ENCODE measurements at places on chromosomes 7 and 10.

GRCh38 chr10:86111902-86112545 lies 254.6 kb downstream of the GRID1 start:
- DNase-seq, result no peak

DNA sequence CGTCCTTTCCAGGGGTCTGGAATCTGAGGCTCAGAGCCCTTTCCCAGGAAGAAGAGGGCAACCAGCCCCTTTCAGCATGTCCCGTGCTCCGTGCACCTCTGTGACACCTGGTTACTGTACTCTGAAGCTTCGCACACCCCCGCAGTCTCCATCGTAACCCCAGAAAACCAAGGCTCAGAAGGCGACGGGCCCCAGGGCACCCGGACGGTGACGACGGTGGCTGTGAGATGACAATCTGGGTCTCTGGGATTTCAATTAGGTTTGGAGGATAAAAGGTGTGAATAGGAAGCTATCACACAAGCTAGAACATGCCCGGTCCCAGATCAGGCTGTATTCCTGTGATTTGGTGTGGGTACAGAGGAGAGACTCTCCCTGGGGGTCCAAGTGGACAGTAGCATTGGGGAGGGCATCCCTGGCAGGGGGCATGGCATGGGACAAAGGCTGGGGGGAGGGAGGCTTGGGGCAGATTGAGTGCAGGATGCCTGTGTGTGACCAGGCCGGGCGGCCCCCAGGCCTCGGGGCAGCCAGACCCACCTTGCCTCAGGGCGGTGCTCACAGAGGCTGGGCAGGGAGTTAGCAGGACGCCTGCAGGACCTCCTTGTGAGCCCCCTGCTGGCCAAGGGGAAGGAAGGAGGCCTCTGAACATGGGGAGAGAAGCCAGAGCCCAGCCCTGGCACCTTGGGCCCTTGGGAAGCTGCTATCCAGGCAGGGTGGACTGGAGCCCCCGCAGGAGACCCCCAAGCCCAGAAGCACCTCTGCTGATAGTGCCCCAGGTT lies 23.4 kb upstream of the PSMG3 start:
- no peak for DNase-seq

DNA sequence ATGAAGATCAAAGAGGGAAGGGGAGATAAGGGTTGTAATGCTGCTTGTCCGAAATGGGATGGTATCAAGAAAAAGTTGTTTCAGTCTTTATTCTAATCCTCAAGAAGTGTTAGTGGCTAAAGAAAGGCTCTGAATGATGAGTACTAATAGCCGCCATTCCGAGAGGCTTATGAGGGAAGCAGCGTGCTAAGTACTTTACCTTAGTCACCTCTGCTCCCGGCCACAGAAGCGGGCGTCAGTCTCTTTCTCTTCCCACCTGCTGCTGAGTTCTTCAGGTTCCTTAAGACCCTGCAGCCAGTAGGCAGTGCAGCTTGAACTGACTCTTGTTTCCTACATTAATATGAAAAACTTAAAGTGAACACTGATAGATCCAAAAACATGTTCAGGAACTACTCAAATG lies 73.1 kb downstream of the EEPD1 start:
- no peak for DNase-seq

GRCh38 chr7:153838591-153838990 lies 213.6 kb upstream of the DPP6 start:
- DNase-seq, result no peak

GRCh38 chr10:58925381-58925780 lies 251.1 kb upstream of the PHYHIPL start:
- no peak for DNase-seq

- no peak for DNase-seq
These were observed 130.4 kb upstream of the GHITM start for GRCh38 chr10:84008878-84009277.

GRCh38 chr10:114943000-114943399 lies 5.0 kb downstream of the TRUB1 start:
- DNase-seq, result no peak

GRCh38 chr7:102119213-102119651 lies 167.4 kb upstream of the SH2B2 start:
- DNase-seq, result no peak

GRCh38 chr7:141949451-141949850 lies 2.7 kb upstream of the CLEC5A start:
- DNase-seq, result peak; percentile 86

DNA sequence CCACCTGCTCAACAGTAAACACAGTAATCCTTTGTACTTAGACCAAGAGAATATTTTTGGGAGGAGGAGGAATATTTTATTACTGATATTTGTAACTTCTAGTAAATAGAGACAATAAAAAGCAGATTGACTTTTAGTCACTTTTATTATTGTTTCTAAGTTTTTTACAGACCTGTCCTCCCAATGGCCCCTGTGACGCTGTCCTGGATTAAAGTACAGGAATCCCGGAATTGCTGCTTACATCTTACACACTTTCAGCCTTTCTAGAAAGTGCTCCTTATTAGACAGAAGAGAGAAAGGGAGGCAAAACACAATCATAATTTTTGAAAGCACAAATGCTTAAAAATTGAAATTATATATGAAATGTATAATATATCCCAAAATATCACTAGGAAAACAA lies 86.4 kb upstream of the PRKG1 start:
- DNase-seq, result no peak

GRCh38 chr10:31774299-31774900 lies 154.2 kb downstream of the ARHGAP12 start:
- DNase-seq, result peak; percentile 92

- no peak for DNase-seq
These were observed 114.4 kb downstream of the RTKN2 start for GRCh38 chr10:62154231-62154630.

DNA sequence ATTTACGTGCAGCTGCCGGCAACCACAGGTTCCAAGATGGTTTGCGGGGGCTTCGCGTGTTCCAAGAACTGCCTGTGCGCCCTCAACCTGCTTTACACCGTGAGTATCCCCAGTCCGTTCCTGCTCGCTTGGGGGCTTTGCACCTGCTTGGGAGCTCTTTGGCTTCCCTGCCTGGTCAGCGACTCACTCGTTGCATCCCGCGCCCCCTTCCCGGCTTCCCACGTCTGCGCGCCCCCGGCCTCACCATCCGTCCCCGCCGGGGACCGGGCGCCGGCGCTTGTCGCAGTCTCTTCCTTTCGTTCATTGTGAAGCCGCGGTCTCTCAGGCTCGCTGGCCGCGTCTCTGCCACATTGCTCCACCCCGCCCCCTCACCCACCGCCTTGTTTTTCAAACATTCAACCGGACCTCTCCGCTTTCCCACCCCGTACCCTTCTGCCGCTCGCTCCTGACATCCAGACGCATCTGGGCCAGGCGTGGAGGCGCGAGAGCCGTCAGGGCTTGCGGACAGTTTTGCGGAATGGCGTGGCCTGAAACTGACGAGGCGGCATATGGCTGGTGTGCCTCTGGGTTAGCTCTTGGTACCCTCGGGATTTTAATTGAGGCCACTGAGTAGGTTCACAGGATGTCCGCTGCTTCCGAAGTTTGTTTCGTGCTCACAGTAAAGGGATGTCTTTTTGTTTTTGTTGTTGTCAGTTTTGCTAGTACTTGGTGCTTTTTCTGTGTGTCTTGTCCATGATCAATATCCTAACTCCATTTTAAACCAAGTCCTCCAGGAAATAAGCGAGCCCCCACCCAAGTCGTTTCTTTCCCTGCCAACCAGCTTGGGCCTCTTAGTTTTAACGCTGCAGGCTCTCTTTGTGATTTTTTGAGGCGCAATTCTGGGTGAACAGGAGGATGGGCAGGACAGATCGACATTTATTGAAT lies 639 bp downstream of the TSPAN13 start:
- DNase-seq, result peak; percentile 90

DNA sequence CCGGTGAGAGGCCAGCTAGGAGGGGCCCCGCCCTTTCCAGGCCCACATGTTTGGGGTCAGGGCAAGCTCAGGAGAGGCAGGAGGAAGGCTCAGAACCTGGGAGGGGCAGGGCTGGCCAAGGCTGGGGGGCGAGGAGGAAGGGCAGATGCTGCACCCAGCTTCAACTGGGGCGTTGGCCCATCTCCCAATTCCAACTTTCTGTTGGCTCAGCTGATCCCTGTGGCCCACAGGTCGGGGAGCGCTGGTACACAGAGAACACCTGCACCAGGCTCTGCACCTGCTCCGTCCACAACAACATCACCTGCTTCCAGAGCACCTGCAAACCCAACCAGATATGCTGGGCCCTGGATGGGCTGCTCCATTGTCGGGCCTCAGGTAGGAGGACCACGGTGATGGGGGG lies 40.1 kb downstream of the ZAN start:
- DNase-seq, result no peak

- DNase-seq, result peak; percentile 87
These were observed 93.8 kb downstream of the PRTFDC1 start for GRCh38 chr10:24858288-24859270.

- DNase-seq, result no peak
These were observed 21.2 kb upstream of the MRLN start for GRCh38 chr10:59774451-59774850.
